Smooth muscle cell of the brain vasculature (primary cell): ENCODE measurements at places on chromosomes 7 and 10.

GRCh38 chr7:66076462-66077329 lies 1.1 kb downstream of the ASL start:
- no peak for DNase-seq

DNA sequence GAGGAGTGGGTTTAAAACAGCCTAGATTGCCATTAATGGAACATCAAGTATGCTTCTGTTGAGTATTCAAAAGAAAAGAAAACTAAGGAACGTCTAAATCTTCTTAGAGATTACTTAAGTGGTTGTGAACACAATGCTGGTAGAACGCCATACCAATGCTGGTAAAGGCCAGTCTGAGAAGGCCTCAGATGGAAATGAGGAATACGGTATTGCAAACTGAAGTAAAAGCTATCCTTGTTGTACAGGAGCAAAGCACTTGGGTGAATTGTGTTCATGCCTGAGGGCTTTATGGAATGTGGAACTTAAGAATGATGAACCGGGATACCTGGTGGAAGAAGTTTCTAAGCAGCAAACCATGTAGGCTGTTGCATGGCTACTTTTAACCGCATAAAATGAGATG lies 208.0 kb downstream of the KCND2 start:
- DNase-seq = no peak

DNA sequence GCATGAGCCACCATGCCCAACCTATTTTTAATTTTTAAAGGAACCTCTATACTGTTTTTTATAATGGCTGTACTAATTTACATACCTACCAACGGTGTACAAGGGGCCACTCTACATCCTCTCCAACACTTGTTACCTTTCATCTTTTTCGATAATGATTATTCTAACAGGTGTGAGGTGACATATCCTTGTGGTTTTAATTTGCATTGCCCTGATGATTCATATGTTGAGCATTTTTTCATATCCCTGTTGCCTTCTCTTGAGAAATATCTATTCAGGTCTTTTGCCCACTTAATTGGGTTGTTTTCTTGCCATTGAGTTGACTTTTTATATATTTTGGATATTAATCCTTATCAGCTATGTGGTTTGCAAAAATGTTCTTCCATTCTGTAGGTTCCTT lies 167.0 kb downstream of the CTTNBP2 start:
- DNase-seq = no peak

- no peak for DNase-seq
Measured at GRCh38 chr10:131726967-131727366, 173.8 kb upstream of the PPP2R2D start.

DNA sequence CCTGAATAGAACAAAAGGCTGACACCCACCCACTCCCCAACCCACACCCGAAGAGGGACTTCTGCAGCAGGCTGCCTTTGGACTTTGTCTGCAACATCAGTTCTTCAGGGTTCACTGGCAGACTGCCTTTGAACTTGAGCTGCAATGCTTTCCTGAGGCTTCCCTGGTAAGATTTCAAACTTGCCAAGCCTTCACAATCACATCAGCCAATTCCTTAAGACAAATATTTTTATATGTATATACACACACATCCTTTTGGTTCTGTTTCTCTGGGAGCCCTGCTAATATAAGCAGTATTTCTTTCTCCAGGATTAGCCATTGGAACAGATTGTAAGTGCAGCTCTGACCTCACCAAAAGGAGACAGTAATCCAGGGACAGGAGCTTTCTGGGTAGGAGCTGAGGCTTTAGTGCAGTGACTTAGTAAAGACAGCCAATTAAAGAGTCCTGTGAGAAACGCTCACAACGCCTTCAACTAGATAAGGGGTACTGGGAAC lies 55.6 kb upstream of the KMT2E start:
- no peak for DNase-seq

GRCh38 chr7:43148161-43148731 lies 35.8 kb downstream of the HECW1 start:
- no peak for DNase-seq

DNA sequence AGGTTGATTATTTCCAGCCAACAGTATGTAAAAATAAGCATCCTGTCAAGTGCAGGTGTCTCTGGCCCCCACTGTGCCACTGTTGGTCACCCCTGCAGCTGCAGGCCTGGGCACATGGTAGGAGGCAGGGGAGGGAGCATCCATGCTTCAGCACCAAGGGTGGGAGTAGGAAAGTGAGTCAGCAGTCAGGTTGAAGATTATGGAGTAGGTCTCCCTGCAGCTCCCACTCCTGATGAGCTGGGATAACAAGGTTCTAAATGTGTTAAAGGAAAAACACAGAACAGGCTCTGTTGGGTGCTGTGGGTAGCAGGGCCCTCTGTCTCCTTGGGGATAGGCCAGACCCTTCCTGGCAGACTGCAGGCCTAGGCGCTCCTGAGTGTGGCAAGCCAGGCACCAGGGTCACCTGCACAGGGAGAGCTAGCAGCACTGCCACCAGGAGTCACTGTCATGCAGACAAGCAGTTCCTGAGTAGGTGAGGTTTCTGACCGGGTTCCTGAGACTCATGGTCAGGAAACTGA lies 59.3 kb downstream of the NUDCD3 start:
- DNase-seq = no peak

DNA sequence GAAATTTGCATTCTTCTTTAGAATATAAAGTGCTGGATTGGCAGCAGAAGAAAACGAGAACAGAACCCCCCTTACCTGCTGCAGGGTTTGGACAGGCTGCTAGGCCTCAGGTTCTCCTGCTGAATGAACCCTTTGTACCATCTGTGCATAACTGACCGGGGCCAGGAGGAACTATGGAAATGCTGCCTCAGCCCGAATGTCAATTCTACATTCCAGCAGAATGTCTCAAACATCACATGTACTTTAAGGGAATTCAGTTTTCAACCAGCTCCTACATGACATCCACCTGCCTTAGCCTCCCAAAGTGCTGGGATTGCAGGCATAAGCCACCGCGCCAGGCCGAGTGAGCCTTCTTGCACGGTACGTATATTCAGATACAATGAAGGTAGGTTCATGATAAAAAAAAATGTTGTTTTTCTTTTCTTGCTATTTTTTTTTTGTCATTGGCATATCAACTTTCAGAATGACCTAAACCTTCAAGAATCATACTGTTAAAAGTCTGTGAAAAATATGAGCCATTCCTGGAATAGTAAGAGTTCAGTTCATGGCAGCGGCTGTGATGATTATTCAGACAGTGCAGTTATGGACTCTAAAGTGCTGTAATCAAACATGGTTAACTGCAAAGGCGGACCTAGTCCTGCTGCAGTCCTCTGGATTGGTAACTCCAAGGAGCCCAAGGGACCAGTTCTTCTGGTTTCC lies 84.4 kb upstream of the TNS3 start:
- DNase-seq = no peak

- no peak for DNase-seq
Measured at GRCh38 chr7:70678621-70679251, 453.2 kb upstream of the GALNT17 start.

- no peak for DNase-seq
Measured at GRCh38 chr7:30988351-30989005, 24.7 kb downstream of the GHRHR start.

DNA sequence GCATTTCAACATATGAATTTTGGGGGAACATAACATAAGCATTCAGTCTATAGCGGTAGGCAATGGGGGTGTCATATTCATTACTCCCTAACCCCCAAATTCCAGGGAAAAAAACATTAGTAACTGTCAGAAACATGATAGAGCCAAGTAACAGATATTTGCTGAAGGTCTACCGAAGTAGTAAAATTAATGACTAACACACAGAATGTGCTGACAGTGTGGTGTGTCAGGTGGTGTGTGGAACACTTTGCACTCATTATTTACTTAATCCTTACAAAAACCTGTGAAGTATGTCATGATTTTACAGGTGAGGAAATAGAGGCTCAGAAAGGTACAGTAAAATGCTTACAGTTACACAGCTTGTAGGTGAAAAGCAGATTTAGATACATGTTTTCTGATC lies 85.4 kb upstream of the RHOBTB1 start:
- no peak for DNase-seq

- no peak for DNase-seq
Measured at GRCh38 chr7:74032191-74032490, 4.2 kb downstream of the ELN start.

GRCh38 chr10:44416936-44417335 lies 32.0 kb upstream of the CXCL12 start:
- no peak for DNase-seq

GRCh38 chr10:104895541-104895940 lies 254.5 kb downstream of the SORCS3 start:
- no peak for DNase-seq

- DNase-seq = no peak
Measured at GRCh38 chr10:8183241-8183704, 128.8 kb downstream of the GATA3 start.

- no peak for DNase-seq
Measured at GRCh38 chr10:118687472-118687871, 67.3 kb downstream of the CACUL1 start.

GRCh38 chr10:54530299-54530698 lies 270.7 kb downstream of the PCDH15 start:
- no peak for DNase-seq

DNA sequence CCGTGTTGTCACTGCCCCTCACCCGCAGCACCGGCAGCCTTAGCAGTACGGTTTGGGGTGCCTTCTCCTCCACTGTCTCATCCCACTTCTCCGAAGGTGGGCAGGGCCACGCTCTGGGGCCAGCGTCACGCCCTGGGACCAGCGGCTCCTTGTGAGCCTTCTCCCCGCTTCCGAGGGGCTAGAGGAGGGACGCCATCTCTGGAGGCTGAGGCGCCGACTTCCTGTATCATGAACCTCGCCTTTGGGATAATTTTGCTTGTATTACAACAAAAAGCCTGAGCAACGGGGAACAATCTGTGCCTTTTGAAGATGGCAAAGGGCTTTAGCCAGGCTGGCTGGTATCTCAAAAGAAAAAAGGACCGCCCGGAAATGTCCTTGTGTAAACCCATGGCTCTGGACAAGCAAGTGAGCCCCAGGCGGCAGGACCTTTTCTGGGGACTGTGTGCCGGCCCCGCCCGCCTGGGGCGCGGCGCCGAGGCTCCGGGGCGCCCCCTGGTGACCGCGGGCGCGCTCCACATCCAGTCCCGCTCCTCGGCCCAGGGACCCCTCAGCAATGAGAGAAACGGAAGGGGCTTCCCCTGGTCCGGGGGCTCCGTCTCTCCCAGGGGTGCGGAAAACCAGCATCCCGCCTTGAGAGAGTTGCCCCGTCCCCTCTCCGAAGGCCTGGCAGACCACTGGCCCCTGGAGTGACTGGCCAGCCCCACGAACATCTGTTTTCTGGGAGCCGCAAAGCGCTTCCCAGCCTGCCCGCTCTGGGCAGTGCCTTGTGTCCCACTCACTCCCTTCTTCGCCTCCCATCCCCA lies 3.8 kb downstream of the DEPP1 start:
- DNase-seq = no peak

DNA sequence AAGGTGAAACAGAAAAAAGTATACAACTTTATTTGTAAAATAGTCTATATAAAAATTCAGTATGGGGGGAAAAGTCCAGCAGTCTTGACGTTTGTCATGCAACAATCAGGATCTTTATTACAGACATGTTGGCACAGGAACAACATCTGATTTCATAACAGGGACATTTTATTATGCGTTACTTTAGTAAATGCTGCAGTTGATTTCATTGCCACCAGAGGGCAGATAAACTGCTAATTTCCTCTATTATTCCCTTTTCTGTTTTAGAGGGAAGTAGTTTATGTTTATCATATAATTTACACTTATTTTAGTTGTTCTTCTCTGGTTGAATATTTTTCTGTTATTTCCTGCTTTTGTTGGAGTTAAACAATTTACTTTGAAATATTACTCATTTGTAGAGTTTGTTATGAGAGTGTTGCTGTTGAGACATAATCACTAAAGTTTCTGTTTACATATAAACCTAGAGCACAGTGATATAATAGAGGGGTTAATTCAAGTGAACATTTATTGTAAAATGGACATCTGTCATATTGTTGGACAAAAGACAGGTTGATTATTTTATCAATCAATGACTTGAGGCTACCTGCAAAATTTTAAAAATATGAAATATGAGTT lies 3.3 kb downstream of the PLXDC2 start:
- no peak for DNase-seq

GRCh38 chr7:7895754-7896153 lies 72.8 kb upstream of the GLCCI1 start:
- no peak for DNase-seq

DNA sequence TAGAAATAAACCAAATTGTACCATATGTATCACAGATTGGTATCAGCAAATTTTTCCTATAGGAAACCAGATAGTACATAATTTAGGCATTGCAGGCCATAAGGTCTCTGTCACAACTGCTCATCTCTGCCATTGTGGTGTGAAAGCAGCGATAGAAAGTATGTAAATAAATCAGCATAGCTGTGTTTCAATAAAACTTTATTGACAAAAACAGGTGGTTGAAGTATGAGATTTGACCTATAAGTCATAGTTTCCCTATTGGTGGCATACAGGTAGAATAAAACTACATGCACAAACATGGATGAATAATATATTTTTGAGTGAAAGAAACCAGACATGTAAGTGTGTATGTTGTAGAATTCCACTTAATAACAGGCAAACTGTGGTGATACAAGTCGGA lies 1454.9 kb downstream of the REEP3 start:
- DNase-seq = no peak

DNA sequence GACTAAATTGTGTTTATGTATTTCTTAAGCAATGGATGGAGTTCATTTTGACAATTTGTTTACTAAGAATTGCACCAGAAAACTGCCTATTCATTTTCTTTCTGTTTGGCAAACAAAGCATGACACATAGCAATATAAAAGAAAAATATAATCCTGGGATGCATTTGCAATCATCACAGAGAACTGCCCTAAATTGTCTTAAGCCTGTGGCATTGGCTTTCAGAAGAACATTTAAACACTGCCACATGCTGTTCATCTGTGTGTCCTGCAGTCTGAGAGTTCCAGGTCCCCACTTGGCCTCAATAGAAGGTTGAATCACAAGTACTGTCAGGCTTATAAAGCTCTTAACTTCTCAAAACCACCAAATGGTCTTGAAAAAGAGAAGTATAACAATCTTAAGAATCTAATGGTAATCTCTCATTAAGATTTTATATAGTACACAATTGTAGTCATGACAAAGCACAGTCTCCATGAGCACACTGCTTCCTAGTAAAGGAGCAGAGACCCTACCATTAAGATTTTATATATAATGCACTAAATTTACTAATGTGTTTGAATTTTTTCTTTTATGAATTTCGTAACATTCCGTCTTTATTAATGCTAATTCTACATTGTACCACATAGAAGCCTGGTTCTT lies 29.9 kb downstream of the RNLS start:
- DNase-seq = peak; percentile 43

GRCh38 chr10:132943791-132944404 lies 1.5 kb upstream of the CFAP46 start:
- DNase-seq = no peak

DNA sequence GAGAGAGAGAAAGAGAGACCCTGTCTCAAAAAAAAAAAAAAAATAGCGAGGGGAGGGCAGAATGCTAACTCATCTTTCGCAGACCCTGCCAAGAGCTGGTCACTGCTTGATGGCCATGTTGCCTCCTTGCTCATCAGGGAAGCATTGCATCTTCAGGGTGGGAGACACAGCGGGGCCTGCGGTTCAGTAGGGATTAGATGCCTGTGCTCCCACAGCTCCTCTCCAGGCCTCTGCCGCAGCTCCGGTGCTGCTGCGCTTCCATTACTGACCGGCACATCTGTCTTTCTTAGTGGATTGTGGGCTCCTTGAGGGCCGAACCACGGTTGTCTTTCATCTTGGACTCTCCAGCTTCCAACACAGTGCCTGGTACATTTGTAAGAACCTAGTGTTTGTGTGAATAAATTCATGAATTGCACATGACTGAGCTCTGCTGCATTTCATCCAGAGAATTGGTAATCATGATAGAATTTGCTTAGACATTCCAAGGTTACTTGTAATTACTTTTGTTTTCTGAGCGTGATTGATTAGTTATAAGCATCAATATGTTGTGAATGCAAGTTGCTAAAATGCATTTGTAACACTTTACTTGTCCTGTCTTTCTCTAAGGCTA lies 16.8 kb downstream of the HK1 start:
- DNase-seq = no peak
